ENCODE measurements at places on chromosomes 7 and 10.

DNA sequence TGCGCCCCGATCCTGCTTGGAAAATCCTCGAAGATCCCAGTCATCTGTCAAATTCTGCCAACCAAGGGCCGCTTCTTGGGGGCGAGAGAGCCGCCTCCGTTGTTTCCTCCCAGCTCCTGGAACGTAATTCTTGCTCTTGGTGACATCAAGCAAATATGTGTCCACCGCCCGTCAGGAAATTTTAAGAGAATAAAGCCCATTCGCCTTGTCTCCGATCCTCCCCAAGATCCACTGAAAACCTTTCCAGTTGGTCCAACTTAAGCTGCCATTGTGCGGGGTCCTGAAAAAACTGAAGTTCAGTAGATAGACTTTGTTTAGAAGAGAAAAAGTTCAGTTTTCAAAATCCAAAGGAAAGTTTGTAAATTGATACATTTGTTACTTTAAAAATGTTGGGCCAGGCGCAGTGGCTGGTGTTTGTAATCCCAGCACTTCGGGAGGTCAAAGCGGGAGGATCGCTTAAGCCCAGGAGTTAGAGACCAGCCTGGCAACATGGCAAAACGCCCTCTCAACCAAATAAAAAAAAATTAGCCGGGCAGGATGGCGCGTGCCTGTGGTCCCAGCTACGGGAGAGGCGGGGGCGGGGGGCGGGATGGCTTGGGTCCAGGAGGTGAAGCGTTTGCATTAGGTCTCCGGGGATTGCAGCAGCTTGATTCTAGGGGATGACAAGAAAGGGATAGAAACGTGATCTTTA, 1.0 kb upstream of the ZNF800 start:
- H3K36me3 ChIP-seq: peaks cover 22% of the 10 kb centered on the region
- H3K4me1 ChIP-seq: peaks cover 52% of the 10 kb centered on the region
- H3K4me3 ChIP-seq: peak overlapping the region; percentile 92
- no peak for DNase-seq
- H3K27me3 ChIP-seq: no peaks in the 10 kb centered on the region
- H3K27ac ChIP-seq: peak overlapping the region; percentile 94

- DNase-seq: no peak
- peaks cover 5% of the 10 kb centered on the region for H3K4me1 ChIP-seq
- no peak overlapping the region for H3K27ac ChIP-seq
- H3K27me3 ChIP-seq: no peaks in the 10 kb centered on the region
- no peaks in the 10 kb centered on the region for H3K36me3 ChIP-seq
Observed at GRCh38 chr10:73979809-73980433, 18.0 kb upstream of the VCL start.

GRCh38 chr7:22724861-22725260, 2.1 kb upstream of the IL6 start:
- no peak overlapping the region for H3K27ac ChIP-seq
- H3K4me1 ChIP-seq: peaks cover 22% of the 10 kb centered on the region
- H3K27me3 ChIP-seq: peaks cover 30% of the 10 kb centered on the region
- H3K4me3 ChIP-seq: no peak overlapping the region

DNA sequence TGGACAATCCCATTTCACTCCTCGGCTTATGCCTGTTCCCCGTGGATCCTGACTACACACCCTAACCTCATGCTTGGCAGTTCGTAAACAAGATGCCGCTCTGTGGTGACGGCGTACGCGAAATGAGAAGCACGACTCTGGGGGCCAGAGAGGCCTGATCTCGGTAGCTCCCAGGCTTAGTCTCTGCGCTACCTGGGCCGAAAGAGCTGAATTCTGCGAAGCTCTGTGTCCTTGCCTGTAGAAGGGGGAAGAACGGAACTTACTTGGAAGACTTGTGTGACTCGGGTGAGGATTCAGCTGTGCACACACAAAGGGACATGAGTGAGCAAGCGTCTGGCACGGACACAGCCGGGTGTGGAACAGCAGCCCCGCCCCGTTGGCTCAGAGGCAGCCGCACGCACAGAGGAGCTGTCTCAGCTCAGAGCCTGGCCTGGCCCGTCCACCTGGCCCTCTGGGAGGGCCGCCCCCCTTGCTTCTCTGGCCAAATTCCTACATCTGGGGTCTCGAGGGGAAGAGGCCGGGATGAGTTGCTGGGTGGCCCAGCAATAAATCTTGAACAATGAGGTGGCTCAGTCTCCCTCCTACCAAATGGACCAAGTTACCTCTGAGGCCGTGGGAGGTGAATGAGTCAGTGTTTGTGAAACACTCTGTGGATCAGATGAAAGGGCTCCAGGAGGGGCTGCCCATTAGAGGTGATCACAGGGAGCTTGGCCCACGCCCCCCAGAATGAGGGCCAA, 83.8 kb downstream of the PDGFA start:
- H3K4me1 ChIP-seq: no peaks in the 10 kb centered on the region
- H3K36me3 ChIP-seq: no peaks in the 10 kb centered on the region
- no peak overlapping the region for H3K4me3 ChIP-seq
- no peaks in the 10 kb centered on the region for H3K27me3 ChIP-seq
- no peak for DNase-seq

DNA sequence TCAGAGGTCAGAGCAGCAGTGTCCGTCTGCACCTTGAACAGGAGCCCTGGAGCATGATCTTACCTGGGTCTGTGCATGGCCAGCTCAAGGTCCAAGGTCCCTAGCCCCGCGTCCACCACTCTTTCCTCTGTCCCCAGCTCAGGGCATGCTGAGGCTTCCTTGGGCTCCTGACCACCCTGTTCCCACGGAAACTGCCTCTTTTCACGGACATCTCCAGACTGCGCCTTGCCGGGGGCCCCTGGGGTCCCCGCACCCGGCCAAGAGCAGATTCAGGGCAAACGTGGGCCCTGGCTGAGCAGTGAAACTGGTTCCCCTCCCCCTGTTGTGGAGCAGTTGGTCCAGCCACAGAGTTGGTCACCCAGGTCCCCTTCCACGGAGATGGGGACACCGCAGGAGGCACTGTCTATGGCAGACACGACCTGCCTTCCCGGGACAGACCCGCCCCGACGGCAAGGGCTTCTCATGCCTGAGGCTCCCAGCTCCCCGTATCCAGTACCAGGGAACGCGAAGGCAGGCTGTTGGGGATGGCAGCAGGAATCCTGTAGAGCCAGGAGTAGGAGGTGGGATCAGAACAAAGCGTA, 217.4 kb upstream of the PPP2R2D start:
- H3K4me3 ChIP-seq: no peak overlapping the region
- H3K4me1 ChIP-seq: no peaks in the 10 kb centered on the region
- no peak overlapping the region for H3K27ac ChIP-seq
- H3K27me3 ChIP-seq: peaks cover 2% of the 10 kb centered on the region
- H3K36me3 ChIP-seq: no peaks in the 10 kb centered on the region

GRCh38 chr7:111147708-111148533, 57.0 kb downstream of the LRRN3 start:
- H3K4me1 ChIP-seq: no peaks in the 10 kb centered on the region
- no peak overlapping the region for H3K4me3 ChIP-seq
- DNase-seq: no peak
- H3K36me3 ChIP-seq: no peaks in the 10 kb centered on the region

- peaks cover 44% of the 10 kb centered on the region for H3K4me1 ChIP-seq
- DNase-seq: no peak
- no peaks in the 10 kb centered on the region for H3K36me3 ChIP-seq
- H3K4me3 ChIP-seq: peak overlapping the region; percentile 20
- no peak overlapping the region for H3K27ac ChIP-seq
Observed at GRCh38 chr7:101174322-101174854, 5.7 kb downstream of the NAT16 start.

DNA sequence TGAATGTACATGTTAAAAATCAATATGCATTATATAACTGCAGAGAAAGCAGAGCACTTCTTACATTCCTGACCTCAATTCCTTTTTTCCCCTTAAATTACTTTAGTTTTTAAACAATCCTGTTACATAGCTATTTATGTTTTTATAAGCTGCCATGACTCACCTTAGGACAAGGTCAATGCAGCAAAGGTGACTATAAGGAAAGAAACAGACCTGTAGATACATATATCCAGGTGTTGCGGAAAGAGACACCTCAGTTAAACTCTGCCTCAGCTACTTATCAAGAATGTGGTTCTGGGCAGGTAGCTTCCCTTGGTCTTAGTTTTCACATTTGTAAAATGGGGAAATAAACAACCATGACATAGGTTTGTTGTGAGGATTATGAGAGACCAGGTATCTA, 105.5 kb downstream of the DPY19L1 start:
- no peaks in the 10 kb centered on the region for H3K27me3 ChIP-seq
- H3K4me1 ChIP-seq: peaks cover 10% of the 10 kb centered on the region
- no peak overlapping the region for H3K27ac ChIP-seq

DNA sequence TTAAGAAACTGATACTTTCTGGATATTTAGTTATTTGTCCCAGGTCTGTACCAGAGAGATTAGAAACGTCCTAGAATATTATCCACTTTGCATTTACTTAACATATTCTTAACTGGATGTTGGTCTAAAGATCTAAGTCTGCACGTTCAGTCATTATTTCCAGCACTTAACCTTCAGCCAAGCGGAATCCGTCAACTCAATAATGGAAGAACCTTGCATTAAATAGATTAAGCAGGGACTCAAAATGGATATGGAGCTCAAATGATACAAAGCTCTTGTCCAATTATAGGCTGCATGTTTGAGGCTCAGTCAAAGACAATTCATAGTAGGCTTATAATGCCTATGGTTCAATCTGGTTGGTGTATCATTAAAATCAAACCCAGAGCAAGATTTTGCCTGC, 162.9 kb downstream of the SEMA3D start:
- no peaks in the 10 kb centered on the region for H3K27me3 ChIP-seq
- H3K27ac ChIP-seq: no peak overlapping the region
- DNase-seq: no peak

DNA sequence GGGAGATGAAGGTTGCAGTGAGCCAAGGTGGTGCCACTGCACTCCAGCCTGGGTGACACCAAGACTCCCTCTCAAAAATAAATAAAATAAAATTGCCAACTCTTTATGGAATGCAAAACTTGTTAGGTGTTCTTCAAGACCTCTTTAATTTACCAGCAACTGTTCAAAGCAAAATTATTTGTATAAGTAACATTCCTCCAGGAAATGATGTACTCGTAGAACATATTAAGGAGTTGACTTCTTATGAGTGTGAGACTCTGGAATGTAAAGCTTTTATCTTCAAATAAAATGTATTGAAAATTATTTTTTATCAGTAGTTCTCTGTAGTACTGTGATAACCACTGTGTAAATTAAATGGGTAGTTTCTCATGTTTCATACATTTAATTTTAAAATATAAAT, 94.4 kb downstream of the CYP51A1 start:
- H3K27me3 ChIP-seq: no peaks in the 10 kb centered on the region
- no peak for DNase-seq
- no peaks in the 10 kb centered on the region for H3K4me1 ChIP-seq
- H3K4me3 ChIP-seq: no peak overlapping the region

GRCh38 chr10:52742731-52743130, 29.9 kb downstream of the MBL2 start:
- DNase-seq: no peak
- no peaks in the 10 kb centered on the region for H3K36me3 ChIP-seq
- H3K27ac ChIP-seq: no peak overlapping the region
- no peaks in the 10 kb centered on the region for H3K4me1 ChIP-seq
- H3K4me3 ChIP-seq: no peak overlapping the region

- no peaks in the 10 kb centered on the region for H3K4me1 ChIP-seq
- no peaks in the 10 kb centered on the region for H3K27me3 ChIP-seq
- H3K36me3 ChIP-seq: no peaks in the 10 kb centered on the region
- no peak overlapping the region for H3K4me3 ChIP-seq
- no peak for DNase-seq
- no peak overlapping the region for H3K27ac ChIP-seq
Observed at GRCh38 chr10:86671985-86672710, 3.8 kb downstream of the LDB3 start.

GRCh38 chr10:98251399-98251798, 16.6 kb downstream of the LOXL4 start:
- no peaks in the 10 kb centered on the region for H3K4me1 ChIP-seq
- H3K27ac ChIP-seq: no peak overlapping the region
- H3K36me3 ChIP-seq: peaks cover 19% of the 10 kb centered on the region
- H3K4me3 ChIP-seq: no peak overlapping the region

- DNase-seq: no peak
- no peaks in the 10 kb centered on the region for H3K36me3 ChIP-seq
- H3K4me1 ChIP-seq: peaks cover 7% of the 10 kb centered on the region
- no peak overlapping the region for H3K4me3 ChIP-seq
Observed at GRCh38 chr10:71372882-71373495, 23.7 kb upstream of the CDH23 start.

GRCh38 chr7:112411186-112411795, 39.0 kb upstream of the IFRD1 start:
- no peaks in the 10 kb centered on the region for H3K4me1 ChIP-seq
- no peak overlapping the region for H3K4me3 ChIP-seq
- peaks cover 16% of the 10 kb centered on the region for H3K27me3 ChIP-seq
- no peaks in the 10 kb centered on the region for H3K36me3 ChIP-seq

DNA sequence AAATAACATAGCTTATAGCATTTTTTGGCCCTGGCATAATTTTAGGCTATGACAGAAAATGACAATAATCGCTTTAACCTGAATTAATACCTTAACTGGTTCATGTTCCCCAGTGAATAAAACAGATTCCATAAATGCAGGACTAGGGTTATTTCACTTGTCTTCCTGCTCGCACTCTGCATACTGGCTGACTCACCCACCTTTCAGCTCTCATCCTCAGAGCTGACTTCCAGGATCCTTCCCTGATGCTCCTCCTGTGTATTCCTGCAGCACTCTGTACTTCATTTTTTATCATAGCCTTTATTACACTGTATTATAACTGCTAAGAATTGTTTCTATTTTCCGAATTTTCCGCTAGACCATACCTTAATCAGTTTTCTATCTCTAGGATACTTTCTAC, 123.7 kb downstream of the AVL9 start:
- peaks cover 13% of the 10 kb centered on the region for H3K4me1 ChIP-seq
- H3K4me3 ChIP-seq: no peak overlapping the region
- no peak overlapping the region for H3K27ac ChIP-seq
- no peaks in the 10 kb centered on the region for H3K36me3 ChIP-seq
- peaks cover 7% of the 10 kb centered on the region for H3K27me3 ChIP-seq

DNA sequence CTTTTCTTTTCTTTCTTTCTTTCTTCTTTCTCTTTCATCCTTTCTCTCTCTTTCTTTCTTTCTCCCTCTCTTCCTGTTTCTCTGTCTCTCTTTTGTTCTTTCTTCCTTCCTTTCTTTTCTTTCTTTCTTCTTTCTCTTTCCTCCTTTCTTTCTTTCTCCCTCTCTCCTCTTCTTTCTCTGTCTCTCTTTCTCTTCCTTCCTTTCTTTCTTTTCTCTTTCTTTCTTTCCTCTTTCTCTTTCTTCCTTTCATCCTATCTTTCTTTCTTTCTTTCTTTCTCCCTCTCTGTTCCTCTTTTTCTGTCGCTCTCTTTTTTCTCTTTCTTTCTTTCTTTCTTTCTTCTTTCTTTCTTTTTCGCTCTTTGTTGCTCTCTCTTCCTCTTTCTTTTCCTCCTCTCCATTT, 1149.2 kb upstream of the AUTS2 start:
- no peaks in the 10 kb centered on the region for H3K27me3 ChIP-seq
- no peak for DNase-seq
- H3K27ac ChIP-seq: no peak overlapping the region
- no peak overlapping the region for H3K4me3 ChIP-seq

- no peaks in the 10 kb centered on the region for H3K4me1 ChIP-seq
- no peak overlapping the region for H3K27ac ChIP-seq
- no peak overlapping the region for H3K4me3 ChIP-seq
- no peak for DNase-seq
- H3K27me3 ChIP-seq: no peaks in the 10 kb centered on the region
Observed at GRCh38 chr10:132707121-132707775, 78.7 kb downstream of the NKX6-2 start.

- no peak overlapping the region for H3K4me3 ChIP-seq
- peaks cover 19% of the 10 kb centered on the region for H3K27me3 ChIP-seq
- no peaks in the 10 kb centered on the region for H3K4me1 ChIP-seq
- no peak overlapping the region for H3K27ac ChIP-seq
- H3K36me3 ChIP-seq: no peaks in the 10 kb centered on the region
Observed at GRCh38 chr10:3494131-3494837, 290.7 kb downstream of the KLF6 start.
